ENCODE measurements at places on chromosomes 2 and 18. TPM values are rescaled to one million over a fixed set of nuclear protein-coding genes. Genes with fewer than 3 reads are reported as not detected.

STPG4 gene
- total RNA-seq, result 1.1 TPM

RESP18 gene
- total RNA-seq, result not detected

CD207 gene
- not detected for total RNA-seq

COL4A4 gene
- total RNA-seq, result 37.3 TPM

GRCh38 chr2:207815254-207815653 lies 45.5 kb upstream of the FZD5 start:
- no peak for DNase-seq

DNA sequence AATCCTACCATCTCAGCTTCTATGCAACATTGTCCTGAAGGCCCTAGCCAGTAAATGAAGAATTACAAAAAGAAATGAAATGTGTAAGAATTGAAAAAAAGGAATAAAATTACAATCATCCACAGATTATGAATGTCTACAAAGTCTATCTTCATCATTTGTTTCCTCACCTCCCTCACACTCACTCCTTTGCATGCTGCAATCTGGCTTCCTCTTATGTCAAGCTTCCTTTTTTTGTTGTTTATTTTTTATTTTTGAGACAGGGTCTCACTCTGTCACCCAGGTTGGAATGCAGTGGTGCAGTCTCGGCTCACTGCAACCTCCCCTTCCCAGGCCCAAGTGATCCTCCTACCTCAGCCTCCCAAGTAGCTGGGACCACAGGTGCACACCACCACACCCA lies 129.0 kb downstream of the CABYR start:
- no peak for DNase-seq

DNA sequence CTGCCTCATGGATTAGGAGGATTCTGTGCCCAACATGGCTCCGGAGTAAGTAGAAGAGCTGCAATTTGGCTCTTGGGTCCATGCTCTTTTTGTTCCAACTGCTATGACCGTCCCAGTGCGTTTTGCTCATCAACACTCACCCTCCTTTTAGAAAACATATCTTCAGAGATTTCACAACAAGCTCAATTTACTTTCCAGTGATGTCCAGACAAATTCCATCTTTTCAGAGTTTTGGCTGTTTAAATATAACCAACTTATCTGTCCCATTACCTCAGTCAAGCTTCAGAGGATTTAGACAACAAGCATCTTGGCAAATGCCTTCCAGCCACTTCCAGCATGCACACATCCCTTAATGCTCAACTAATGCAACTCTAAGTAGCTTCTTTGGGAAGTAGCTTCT lies 6.9 kb upstream of the SLC14A2 start:
- no peak for DNase-seq

ZNF892 gene
- total RNA-seq, result 6.7 TPM

DNA sequence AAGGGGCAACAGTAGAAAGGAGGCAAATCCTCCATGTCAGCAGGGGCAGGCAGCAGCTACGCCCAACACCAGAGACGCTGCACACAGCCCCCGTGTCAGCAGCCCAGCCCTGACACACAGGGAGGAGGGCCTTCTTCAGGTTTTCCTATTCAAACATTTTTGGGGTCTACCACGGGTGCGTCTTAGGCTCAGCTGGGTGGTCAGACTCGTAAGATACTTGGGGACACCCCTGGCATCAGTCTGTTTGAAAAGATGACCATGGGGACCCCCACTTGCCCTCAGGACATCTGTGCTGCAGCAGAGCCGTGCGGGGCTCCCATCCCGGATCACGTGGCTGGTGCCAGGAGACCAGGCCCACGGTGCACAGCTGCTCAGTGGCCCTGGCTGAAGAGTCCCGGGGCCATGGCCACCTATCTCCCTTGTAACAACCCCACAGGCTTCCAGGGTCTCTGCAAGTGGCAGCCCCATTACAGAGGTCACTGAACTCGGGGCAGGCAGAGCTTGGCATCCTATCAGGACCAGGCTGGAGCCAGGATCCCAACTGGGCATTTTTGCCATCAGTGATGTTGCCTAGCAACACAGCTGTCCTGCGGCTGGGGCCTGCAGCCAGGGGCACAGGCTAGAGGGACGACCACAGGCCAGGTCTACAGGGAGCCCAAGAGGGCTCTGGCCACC lies 82.5 kb downstream of the EDAR start:
- DNase-seq, result no peak

DNA sequence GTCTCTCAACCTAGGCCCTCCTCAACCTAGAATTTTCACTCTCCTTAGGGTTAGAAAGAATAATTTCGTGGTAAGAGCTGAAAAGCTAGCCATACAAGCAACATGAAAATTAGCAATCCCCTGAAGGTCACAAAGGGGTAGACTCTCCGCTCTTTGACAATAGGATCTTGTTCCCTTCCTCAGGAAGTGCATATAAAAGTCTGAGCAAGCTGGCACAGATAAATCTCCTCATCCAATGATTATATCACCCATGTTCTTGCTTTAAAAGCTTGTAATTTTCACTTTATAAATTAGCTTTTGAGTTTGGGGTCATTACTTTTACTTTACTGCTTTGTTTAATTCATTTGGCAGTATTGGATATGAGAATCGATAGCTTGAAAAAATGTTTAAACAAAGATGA lies 852.3 kb upstream of the CRIM1 start:
- no peak for DNase-seq

GRCh38 chr18:11880586-11881304 lies 27.4 kb downstream of the MPPE1 start:
- no peak for DNase-seq

DNA sequence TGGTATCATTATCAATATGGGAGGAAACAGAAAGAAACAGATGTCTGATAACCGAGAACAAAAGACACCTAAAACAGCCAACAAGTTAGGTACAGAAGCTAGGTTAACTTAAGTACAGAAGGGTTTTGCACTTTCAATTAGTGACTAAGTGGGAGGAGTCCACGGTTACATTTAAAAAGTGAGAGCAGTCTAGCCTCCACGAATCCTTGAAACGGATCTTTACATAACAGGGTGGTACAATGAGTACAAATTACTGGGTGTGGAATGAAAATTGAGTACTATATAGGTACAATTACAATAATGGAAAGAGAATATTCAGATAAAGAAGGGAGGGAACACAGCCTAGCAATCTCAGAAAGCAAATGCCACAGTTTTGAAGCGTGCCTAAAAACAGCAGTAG lies 76.6 kb downstream of the TLK1 start:
- no peak for DNase-seq

DNA sequence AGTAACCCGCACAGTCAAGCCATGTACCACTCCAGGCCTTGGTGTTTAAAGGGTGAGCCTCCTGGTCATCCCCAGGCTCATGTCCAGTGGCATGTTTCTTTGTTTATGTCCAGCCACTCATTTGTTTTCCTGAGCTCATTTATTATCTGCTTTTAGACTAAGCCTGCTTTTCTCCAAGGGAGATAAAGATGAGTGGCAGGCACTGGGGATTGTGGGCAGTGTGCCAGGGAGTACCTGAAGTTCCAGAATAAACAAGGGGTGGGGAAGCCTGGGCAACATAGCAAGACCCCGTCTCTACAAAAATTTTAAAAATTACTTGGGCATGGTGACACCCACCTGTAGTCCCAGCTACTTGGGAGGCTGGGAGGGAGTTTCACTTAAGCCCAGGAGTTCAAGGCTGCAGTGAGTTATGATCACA lies 1.9 kb downstream of the ANXA4 start:
- DNase-seq, result no peak

RAD51AP2 gene
- 0.13 TPM for total RNA-seq

- no peak for DNase-seq
Observed at GRCh38 chr2:167972746-167973145, 274.6 kb downstream of the STK39 start.

DNA sequence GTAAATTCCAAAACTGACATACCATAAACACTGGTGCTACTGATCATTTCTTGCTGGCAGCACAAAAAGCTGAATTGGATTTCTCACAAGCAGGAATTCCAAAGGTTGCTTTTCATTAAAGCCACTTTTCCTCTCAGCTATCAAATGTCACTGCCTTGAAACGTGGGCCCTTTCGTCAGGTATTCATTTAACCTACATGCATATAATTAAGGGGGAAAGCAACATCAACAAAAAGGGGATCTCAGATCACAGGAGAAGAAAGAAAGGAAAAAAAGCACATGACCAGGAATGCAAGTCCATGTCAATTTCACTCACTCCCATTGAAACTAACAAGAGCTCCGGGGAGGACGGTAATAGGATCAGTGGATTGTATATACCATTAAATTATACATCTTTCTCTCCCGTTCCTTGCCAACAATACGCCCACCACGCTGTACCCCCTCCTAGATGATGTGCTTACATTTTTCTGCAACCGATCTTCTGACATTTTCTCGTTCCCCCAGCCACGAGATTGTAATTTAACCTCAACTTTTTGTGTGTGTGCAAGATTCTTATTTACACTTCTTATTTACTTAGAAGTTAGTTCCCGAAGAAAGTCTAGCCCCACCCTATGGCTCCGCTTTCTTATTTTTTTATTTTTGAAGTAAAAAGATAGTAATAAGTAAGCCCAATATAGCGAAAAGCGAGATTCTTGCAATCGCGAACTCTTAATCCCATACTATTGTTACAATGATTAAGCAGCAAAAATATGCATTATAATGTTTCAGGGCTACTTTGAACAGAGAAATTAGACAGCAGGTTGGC lies 725 bp downstream of the FIGN start:
- no peak for DNase-seq

GALR1 gene
- 0.04 TPM for total RNA-seq

DNA sequence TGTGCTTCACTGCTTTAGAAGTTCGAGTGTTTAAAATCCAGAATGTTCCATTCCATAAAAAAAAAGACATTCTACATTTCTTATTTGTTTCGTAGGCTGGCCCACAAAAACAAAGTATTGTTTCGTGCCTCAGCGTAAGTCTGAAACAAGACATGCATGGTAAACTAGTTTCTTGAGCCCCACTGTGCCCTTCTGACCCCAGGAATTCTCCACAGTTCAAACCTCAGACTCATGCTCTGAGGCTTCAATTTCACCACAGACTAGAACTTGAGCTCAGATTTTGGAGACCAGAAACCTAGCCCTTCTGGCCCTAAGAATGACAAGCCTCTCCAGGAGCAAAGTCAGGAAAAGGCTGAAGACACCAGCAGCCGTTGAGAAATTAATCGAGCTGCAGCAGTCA lies 151.5 kb downstream of the SLC8A1 start:
- no peak for DNase-seq

DNA sequence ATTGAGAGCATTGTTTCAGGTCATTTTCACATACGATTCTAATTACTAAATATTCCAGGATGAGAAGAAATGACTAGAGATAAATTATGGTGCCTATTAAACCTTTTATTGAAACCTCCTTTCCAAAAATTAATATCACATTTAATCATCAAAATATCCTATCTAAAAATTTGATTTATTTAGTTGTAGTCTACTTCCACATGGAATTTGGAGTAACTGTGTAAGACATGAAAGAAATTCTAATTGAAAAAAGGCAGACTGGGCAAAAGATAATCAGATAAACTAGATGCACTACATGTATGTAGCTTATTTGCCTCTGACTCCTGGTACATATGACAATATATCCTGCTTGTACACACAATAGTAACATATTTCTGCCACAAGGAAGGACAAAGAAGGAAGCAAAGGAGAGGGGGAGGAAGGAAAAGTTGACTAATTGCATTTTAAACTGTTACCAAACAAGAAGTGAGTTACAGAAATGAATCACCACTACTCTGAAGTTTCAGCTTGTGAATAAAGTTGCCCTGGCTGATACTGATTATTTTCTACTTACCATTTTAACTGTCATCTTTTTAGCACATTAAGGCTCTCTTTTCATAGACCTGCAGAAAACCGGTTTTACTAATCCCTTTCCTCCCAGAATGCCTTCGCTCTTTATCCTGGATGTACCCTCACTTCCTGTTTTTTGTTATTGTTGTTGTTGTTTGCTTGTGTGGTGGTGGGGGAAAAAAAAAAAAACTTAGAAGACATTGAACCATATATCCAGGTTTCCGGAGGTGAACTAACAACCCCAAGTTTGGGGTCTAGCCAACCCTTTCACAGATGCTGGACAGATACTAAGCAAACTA lies 28.4 kb downstream of the NRXN1 start:
- DNase-seq, result no peak

HDHD2 gene
- 50.3 TPM for total RNA-seq

- DNase-seq, result no peak
Observed at GRCh38 chr2:186755066-186755465, 61.2 kb downstream of the FAM171B start.

DNA sequence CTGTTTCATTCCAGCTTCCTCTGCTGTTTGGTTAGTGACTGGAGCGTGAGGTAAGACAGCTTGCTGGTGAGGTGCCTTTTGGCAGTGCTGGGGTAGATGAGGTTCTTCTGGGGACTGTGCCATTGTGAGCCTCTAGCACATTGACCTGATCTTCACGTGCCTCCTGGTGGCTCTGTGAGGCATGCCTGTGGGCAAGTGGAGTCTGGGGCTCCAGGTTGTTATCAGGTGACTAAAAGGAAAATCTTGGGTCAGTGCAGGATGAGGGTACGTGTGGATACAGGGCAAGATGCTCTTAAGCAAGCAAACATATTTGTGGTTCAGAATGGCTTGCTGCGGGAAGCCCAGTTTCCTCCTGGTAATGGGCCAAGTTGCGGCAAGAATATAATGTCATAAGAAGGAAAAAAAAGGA lies 75.4 kb downstream of the FHOD3 start:
- DNase-seq, result peak; percentile 6

DNA sequence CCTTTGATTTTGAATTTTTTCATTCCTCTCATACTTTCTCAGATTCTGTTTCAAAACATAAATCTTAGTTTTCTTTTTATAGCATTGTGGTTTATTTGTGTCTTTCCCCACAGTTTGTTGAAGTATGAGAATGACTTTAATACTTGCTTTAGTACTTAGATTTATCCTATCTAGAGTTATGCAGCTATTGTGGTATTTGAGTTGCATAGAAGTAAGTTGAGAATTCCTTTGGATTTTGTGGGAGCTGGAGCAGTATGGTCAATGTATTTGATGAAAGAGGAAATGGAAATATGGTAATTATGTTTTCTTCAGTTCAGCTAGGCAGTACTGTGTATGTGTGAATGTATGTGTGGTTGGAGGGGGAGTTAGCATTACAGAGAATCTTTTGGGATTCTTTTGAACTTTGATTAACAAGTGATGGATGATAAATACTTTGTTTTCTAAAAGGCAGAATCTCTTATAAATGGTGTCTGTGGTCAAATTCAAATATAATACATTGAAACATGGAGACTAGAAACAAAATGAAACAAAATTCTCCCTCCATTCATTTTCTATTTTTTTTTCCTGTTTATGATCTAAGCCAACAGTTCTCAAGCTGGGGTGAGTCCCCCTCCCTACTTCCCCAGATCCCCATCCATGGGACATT lies 3.0 kb downstream of the ACVR2A start:
- no peak for DNase-seq

DNA sequence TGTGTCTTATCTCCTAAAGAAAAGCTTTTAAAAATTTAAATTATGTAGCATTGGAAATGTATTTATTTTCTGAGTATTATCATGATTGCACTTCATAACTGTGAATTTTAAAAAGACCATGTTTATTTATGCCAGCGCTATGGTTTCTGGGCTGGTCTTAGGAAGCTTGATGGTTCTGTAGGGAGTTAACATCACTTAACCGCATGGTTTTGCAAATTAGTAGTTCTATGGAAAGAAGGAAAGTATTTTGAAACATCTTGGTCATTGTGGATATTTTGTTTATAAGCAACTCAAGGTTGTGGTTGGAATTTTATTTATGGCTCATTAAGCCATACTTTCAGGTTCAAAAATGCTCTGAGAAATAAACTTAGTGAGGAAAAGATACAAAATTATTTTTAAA lies 549.4 kb downstream of the STK39 start:
- DNase-seq, result no peak
